DMS153 (cell line): ENCODE measurements at places on chromosomes 2 and 18.

DNA sequence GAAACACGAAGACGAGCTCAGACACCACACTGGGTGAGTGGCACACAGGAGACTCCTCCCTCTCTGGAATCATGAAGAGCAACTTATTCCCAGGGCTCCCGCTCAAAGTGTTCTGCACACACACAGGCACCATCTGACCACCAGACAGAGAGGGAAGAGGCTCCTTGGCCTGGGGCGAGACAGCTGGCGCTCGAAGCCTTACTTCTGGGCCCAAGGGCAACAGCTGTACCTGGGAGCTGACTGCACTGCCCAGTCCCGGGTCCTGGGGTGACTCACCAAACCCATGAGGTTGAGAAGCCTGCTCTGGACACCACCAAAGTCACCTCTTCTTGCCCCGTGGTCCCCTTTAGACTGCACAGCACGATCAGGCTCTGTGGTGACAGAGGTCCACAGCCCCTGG lies 42.4 kb downstream of the ADCY3 start:
- no peak for DNase-seq

DNA sequence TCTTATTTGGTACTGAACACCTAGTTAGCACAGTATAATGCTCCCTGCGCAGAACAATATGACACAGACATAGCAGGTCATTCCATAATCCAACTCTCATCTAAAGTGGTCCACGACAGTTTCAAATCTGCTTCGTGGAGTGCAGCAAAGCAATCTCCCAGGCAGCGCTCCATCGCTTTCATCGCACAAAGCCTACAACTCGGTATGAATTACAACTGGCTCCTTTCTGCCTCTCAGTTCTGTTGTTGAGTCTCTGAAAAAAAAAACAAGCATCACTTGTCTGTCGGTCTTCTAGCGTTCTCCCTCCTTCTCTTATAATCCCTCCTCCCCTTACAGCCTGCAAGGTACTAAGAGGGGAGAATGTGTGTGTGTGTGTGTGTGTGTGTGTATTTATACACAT lies 123.5 kb downstream of the FIGN start:
- DNase-seq: no peak

DNA sequence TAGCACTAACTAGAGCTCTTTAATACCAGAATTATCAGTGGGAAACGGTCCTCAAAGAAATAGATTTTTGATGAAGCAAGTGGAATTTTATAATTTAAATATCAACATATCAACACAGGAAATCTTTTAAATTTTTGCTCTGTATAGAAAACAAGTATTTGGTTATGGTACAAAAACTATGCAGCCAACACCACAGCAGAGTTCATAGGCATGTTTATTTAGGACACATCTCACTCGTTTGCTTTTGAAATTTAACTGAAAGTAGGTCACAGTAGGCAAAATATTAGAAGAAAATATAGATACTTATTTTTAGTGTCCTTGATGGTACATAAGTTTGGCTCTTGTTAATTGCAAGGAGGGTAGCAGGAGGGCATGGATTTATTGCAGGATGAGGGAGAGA lies 34.3 kb upstream of the TANC1 start:
- no peak for DNase-seq

- no peak for DNase-seq
Observed at GRCh38 chr18:63505566-63506335, 29.0 kb downstream of the SERPINB5 start.

- no peak for DNase-seq
Observed at GRCh38 chr2:239752951-239753350, 272.2 kb downstream of the NDUFA10 start.

- DNase-seq: peak; percentile 81
Observed at GRCh38 chr2:235577404-235578330, 83.8 kb downstream of the AGAP1 start.

- DNase-seq: no peak
Observed at GRCh38 chr2:139909136-139909535, 1128.9 kb upstream of the NXPH2 start.

GRCh38 chr18:9684881-9685614 lies 23.1 kb upstream of the RAB31 start:
- DNase-seq: no peak

GRCh38 chr18:44198612-44199284 lies 481.9 kb upstream of the SETBP1 start:
- peak; percentile 66 for DNase-seq

DNA sequence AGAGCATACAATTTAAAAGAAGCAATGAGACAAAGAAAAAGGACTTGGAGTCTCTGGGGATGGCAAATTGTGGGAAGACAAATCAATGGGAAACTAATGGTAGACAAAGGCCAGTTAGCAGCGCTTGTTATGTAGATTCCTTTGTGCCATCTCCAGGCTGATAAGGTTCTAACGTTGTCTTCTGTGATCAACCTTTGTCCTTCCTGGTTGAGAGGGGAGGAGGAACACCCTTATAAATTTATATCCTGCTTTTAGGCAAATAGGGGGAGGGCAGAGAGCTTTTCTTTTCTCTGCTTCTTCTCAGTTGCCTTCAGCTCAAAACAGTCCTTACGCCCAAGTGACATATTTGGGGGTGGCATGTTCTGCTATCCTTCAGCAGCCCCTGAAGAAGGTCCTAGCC lies 89.8 kb downstream of the STPG4 start:
- no peak for DNase-seq

- DNase-seq: no peak
Observed at GRCh38 chr2:66421612-66422011, 13.3 kb upstream of the MEIS1 start.

- no peak for DNase-seq
Observed at GRCh38 chr2:74767618-74768017, 66.3 kb upstream of the HK2 start.
